Choroid plexus epithelial cell (primary cell): ENCODE measurements at places on chromosomes 4 and X.

DNA sequence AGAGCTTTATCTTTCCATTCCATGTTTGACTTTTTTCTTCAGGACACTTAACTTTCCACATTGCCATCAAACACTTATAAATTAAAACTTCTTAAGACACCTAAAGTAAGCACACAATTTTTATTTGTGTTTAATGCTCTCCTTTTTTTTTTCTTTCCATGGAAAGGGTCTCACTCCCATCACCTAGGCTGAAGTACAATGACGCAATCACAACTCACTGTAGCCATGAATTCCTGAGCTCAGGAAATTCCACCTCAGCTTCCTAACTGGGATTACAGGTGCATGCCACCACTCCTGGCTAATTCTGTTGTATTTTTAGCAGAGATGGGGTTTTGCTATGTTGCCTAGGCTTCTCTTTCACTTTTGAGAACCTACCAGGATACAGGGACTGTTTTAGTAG, 7.3 kb downstream of the SMR3A start:
- no peak for DNase-seq

GRCh38 chr4:140790765-140791164, 34.6 kb upstream of the TBC1D9 start:
- no peak for DNase-seq

- DNase-seq, result peak; percentile 97
Observed at GRCh38 chr4:127698789-127699200, 31.4 kb upstream of the SLC25A31 start.

GRCh38 chr4:26406346-26406975, 83.8 kb downstream of the CCKAR start:
- DNase-seq, result no peak

DNA sequence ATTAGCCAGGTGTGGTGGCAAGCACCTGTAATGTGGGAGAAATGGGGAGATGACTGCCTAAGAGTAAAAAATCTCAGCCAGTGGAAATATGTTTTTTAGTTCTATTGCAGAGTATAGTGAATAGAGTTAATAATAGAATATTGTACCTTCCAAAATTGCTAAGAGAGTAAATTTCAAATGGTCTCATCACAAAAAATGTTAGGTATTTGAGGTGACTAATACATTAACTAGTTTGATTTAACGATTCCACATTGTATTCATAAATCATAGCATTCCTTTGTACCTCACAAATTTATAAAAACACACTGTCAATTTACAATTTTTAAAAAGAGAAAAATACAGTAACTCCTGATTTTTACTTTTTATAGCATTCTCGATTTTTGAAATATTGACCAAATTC, 681.5 kb upstream of the EPHA5 start:
- peak; percentile 3 for DNase-seq

DNA sequence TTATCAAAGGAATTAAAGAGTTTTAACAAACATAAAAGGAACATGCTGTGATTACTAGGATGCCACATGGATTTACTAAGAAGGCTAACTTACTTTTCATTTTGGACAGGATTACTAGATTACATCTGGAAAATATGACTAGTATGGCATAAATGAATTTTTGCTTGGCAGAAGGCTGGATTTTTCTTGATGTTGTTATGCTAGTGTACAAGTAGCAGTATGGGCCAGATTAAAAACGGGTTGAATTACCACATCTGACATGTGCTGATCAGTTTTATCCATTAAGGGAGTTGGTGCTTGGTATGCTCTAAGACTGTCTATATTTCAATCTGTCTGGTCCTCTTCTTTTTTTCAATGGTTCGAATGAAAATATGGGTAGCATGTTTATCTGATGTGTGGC, 70.5 kb downstream of the JADE1 start:
- no peak for DNase-seq

DNA sequence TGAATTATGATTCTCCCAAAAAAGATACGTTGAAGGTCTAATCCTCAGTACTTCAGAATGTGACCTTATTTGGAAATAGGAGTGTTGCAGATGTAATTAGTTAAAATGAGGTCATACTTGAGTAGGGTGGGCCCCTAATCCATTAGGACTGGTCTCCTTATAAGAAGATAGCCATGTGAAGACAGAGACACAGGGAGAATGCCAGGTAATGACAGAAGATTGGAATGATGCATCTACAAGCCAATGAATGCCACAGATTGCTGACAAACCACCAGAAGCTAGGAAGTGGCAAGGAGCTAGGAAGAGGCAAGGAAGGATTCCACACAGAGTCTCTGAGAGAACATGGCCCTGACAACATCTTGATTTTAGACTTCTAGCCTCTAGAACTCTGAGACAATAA, 7.4 kb upstream of the RPS6KA3 start:
- no peak for DNase-seq

GRCh38 chr4:94307231-94307871, 35.3 kb downstream of the HPGDS start:
- no peak for DNase-seq

DNA sequence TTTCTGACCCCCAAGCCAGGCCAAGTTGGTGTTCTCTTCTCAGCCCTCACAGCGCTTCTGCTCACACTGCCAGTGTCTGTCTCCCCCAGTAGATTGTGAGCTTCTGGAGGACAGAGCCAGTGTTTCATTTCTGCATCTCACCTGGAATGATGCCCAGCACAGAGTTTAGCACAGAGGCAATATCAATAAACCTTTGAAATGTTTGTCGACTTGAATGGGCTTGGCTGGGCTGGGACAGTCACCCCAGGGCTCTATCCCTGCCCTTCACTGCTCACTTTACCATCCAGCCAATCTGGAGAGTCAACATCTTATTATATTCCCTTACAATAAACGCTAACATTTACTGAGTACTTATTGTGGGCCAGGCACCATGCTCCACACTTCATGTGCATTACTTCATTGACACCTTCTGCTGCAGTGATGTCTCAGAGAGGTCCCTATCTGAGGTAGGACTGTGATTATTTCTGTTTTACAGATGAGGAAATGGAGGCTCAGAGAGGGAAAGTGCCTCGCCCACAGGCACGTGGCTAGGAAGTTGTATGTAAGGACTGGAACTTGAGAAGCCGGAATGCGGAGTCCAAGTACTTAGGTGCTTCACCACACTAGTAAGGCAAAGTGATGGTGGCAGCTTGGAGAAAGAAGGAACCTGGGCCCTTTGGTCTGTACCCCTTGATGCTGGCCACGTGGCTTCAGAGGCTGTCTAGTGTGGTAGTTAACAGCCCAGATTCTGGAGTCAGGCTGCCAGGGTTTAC, 19.5 kb downstream of the EFNB1 start:
- no peak for DNase-seq

DNA sequence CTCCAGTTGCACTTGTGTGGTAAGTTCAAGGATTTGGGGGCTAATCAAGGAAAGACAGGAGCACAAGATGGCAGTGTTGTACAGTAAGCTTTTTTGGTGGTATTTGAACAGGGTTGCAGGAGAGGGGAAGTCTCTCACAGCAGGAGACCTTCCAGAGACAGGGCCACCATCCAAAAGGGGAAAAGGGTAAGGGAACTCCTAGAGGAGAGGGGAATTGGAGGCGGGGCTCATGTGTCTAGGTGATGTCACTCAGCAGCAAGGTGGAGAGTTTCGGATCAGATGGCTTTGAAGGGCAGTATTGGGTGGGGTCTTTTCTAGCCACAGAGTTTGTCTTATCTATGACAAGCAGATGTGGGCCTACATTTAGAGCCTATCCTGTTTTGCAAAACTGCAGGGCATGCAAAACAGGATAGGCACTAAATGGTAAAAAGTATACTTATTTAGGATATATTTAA, 13.4 kb upstream of the RNF175 start:
- DNase-seq, result peak; percentile 31
